Mesendoderm (in vitro differentiated cells): ENCODE measurements at places on chromosomes 3 and 15.

DNA sequence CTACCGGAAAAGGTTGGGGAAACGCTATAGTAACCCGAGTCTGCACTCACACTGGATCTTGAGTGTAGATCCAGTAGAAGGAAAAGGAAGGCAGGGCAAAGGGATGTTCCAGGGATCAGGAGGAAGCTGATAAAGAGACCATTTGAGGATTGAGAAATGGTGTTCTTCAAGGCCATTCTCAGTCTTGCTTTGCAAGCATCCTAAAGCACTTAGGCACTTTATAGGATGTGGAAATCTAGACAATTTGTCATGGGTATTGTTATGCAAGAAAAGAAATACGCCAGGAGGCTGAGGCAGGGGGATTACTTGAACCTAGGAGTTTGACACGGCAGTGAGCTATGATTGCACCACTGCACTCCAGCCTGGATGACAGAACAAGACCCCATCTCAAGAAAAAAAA lies 13.2 kb upstream of the SCAMP5 start:
- no peak for DNase-seq

DNA sequence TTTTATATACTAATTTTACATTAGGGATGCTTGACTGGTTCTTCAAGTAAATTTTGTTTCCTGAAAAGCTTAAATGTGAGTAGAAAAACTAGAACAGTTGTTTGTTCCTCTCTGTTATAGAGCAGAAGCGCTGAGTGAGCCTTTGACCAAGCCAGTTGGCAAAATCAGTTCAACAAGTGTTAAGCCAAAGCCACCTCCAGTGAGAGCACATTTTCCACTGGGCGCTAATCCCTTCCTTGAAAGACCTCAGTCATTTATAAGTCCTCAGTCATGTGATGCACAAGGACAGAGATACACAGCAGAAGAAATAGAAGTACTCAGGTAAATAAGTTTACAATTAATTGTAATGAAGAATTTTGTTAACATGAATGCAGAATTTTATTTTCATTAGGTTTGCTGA lies 14.6 kb downstream of the CAPN7 start:
- DNase-seq, result no peak

- DNase-seq, result peak; percentile 50
Observed at GRCh38 chr15:31241888-31242522, 84.6 kb upstream of the KLF13 start.

DNA sequence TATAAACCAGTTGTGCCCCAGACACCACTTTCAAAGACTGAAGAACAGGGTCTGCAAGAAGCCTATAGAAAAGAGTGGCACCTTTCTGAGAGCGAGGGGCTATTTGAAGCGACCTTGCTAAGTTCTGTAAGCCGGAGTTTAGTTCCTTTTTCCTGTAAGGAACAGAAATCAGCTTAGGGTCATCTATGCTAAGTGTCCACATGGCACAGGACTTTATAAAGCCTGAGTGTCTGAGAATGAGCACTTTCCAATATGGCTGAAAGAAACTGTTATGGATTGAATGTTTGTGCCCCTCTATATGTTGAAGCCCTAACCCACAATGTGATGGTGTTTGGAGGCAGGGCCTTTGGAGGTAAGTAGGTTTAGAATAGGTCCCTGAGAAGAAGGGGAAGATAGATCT lies 4.0 kb upstream of the A4GNT start:
- DNase-seq, result no peak

DNA sequence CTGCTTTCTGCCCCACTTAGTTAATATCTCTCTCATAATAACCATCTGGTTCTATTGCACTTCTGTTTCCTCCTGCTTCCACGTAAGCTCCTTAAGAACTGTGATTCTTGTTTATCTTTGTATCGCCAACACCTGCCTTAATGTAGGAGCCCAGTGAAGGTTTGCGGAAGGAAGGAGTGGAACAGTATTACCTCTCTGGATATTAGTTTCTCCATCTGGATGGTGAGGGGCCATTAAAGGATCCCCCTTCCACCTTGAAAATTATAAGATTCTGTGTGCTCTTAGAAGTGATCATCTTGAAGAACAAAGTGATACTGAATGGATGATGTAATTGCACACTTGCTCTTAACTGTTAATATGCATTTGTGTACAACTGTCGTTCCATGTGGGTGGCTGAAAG lies 2.2 kb downstream of the CHRNA5 start:
- no peak for DNase-seq

GRCh38 chr3:5769825-5770224 lies 582.3 kb downstream of the EDEM1 start:
- DNase-seq, result peak; percentile 7

- no peak for DNase-seq
Observed at GRCh38 chr3:195892105-195893043, 16.0 kb downstream of the TNK2 start.

- DNase-seq, result no peak
Observed at GRCh38 chr15:91525751-91526150, 327.8 kb upstream of the SLCO3A1 start.

DNA sequence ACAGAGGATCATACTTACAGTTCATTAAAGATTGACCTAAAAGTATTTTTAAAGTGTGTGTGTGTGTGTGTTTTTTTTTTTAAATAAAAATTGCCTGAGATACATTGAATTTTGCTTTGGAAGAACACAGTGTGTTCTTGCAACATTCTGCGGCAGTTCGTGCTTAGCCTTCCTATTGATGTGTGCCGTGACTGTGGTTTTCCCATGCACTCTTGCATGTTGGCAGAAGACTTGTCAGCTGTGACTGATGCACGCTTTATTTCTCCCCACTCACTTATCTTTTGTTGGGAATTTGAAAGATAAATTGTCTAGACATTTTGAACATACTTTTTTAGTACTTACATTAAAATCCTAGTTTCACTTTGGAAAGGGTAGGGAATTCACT lies 136.3 kb upstream of the LRRFIP2 start:
- DNase-seq, result no peak

GRCh38 chr3:111936967-111937366 lies 41.9 kb upstream of the ABHD10 start:
- DNase-seq, result no peak

DNA sequence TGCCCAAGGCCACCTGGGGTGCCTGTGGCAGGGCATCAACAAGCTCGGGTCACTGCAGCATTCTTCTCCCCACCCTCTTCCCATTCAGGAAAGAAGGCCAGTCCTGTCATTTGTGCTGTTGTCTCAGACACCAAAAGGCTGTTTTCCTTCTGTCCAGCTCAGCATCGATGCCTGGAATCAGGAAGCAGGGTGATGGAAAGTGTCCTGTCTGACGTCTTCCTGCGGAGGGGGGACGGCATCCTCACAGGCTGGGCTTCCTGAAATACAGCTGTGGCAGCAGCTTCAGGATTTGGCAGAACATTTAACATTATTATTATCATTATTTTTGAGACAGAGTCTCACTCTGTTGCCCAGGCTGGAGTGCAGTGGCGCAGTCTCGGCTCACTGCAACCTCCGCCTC lies 33.0 kb upstream of the ANKDD1A start:
- DNase-seq, result no peak

GRCh38 chr3:71551311-71551919 lies 32.1 kb downstream of the FOXP1 start:
- DNase-seq, result no peak

DNA sequence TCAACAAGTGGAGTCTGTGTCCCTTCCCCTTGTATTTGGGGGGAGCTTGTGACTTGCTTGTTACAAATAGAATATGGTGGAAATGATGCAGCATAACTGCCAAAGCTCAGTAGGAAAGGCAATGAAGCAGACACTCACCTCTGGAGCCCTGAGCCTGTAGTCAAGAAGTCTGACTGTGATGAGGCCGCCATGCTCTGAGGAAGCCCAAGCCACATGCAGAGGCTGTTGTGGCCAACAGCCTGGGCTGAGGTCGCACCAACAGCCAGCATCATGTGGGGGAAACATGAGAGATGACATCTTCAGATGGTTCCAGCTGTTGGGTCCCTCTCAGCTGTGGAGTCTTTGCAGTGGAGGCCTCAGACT lies 161.4 kb downstream of the CHSY1 start:
- no peak for DNase-seq

DNA sequence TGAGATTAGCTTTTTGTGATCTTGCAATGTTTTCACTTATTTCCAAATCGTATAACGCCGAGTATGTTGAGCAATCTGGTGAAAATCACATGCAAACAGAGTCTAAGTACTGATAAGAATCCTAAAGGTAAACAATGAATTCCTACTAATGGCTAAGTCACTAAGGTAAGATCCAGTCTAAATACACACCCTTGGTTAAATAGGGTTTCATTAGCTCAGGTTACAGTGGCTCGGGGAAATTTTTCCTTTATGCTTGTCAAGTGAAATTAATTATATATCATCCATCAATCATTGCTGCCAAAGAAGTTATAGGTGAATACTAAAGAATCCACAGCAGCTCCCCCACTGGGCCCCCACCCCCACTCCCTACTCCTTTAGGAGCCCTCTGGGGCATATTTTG lies 139.3 kb downstream of the SOX2 start:
- peak; percentile 25 for DNase-seq

- no peak for DNase-seq
Observed at GRCh38 chr3:9064850-9065249, 101.6 kb upstream of the RAD18 start.

DNA sequence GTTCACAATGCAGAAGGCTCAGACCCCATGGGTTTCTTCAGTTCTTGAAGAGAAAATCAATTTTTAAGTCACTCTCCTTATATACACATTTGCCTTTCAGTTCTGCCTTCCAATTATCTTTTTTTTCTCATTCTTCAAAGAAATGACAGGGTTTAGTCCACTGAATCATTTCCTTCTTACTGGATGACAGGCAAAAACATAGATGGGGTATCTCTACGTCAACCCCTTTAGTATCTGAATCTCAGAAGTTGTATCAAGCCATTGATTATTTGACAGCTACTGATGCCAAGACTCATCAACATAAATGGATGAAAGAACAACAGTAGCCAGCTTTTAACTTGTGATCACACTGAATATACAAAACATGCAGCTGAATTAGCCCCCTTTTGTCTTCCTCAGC lies 6.5 kb downstream of the ATOSA start:
- DNase-seq, result no peak

GRCh38 chr3:78659386-78659987 lies 1108.3 kb downstream of the ROBO1 start:
- DNase-seq, result peak; percentile 45

DNA sequence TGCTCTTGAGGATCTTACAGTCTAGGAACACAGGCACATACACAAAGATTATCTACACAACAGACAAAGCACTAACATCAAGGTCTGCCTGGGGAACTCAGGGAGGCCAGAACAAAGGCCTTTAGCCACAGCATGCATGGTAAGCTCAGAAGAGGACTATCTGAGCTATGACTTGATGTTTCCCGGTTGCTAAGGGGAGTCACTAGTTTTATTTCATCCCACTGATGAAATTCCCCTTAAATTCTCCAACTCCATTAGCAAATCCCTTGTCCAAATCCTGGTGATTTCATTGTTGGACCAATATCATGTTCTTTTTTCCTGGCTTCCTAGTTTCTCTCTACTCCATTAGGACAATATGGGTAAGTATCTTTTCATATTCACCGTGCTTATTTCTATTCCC lies 23.3 kb downstream of the FBN1 start:
- DNase-seq, result no peak

DNA sequence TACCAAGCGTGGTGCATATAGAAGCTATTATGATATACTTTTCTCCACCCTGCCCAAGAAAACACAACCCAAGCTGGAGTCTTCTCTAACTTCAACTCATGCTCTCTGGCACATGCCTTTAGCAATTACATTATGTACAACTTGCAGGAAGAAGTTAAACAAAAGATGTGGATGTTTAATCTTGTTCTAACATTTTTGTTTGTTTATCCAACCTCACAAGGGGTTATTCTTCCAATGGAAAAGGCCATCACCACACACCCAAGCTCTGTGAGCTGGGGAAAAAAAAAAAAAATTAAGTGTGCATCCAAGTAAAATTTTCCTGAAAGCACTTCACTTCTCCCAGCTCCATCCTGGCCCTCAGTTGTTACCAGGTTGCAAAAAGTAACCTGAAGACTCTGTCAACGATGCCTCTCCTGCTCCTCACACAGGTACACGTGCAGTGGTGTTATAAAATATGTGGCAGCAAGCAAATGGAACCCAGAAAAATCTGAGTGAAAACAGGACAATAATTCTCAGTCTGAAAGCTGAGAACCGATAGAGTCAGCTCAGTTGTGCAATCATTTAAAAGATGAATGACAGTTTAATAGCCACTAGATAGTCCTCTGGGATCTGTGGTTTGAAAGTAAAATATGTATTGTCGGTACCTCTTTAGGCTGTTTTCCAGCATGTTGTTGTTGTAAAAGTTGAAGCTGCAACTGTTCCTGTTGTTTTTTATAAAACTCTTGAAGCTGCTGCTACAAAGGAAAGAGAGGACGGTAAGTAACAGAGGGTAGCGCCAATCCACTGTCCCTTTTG lies 531.4 kb downstream of the FOXP1 start:
- DNase-seq, result no peak

- DNase-seq, result no peak
Observed at GRCh38 chr15:47473832-47474231, 243.5 kb upstream of the SEMA6D start.

DNA sequence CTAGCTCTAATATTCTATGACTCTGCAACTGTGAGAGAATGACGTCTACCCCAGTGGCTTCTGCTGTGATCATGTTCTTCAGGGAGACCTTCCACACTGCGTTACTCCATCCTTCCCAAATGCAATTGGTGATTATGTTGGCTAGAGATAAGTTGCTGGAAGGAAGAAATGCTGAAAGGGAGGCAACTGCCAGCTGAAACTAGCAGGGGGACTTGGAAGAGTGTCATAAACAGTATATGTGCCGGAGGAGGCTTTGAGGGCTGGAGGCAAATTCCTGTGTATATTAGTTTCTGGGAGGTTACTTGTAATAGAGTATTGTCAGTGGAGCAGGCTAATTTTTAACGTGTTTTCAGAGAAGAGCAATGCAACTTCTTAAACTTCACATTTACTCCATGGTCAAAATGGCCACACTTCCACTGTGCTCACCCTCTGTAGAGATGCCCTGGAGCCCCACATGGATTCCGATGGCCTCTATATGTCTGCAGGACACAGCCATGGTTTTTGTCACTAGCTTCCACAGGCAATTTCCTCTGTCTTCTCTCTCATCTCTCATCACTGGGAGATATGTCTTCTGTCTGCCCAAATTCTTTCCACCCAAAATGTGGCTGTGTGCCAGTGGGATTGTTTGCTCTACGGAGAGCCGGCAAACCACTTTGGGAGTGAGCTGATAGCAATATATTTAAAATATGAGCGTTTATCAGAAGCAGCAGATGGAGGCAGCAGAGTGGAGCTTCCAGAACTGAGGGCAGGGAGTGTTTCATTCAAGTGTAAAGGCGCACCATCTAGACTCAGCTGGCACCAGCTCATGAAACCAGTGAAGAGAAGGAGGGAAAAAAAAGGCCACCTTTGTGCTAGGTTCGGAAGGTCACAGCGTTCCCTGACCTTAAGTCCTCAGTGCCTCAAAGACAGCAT lies 13.3 kb upstream of the CD47 start:
- no peak for DNase-seq
